NCI-H187 (cell line): ENCODE measurements at places on chromosomes 4 and X.

DNA sequence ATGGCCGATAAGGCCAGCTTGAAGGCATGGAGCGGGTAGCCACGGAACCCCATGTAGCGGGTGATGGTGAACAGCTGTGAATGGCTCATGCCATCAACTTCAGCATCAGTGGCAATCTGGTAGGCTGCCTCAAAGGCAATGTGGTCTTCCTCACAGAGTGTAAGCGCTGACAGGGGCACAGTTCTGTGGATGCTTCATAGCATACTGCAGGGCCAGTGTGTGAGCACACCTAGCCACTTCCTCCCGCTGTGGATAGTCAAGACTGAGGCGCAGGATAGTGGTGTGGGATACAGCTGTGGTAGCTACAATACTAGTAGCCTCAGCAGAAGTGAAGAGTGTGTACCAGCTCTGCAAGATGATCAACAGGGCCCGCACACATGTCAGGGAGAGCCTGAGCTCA lies 40.5 kb downstream of the C4orf33 start:
- DNase-seq, result no peak

DNA sequence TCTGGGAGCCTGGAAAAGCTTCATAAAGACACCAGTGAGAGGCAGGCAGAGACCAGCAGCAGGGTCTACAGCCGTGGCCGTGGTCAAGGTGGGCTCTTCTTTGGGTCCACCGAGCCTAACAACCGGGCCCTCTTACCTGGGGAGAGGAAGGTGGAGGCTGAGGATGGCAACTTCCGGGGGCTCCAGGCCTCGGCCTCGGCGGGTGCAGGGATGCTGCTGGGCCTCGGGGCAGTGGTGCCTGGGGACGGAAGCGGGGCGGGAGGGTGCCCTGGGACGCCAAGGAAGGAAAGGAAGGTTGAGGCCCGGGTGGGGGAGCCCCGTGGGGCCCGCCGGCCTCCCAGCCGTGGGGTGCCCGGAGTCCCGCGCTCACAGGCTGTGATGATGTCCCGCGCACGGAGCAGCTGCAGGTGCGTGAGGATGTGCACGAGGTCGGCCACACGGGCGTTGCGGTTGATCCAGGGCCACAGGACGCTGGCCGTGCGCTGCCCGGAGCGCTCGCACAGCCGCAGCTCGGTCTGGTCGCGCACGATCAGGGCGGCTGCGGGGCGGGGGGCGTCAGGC lies 561 bp downstream of the IRAK1 start:
- DNase-seq, result no peak

DNA sequence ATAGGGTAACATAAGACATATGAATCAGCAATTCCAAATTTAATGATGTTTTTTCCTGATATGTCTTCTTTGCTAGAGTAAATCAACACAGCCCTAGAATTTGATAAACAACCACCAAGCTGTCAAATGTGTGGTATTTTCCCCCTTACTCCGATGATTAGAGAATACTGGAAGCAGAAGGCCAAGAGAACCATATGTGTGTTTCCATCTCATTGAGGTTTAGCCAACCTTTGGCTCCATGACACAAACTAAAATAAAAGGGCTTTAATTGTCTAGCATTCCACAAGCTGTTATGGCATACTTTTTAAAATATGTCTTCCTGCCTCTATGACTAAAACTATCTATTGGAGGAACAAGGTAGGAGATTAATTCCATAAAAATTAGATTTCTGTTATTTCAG lies 1222.4 kb upstream of the AGA start:
- no peak for DNase-seq

DNA sequence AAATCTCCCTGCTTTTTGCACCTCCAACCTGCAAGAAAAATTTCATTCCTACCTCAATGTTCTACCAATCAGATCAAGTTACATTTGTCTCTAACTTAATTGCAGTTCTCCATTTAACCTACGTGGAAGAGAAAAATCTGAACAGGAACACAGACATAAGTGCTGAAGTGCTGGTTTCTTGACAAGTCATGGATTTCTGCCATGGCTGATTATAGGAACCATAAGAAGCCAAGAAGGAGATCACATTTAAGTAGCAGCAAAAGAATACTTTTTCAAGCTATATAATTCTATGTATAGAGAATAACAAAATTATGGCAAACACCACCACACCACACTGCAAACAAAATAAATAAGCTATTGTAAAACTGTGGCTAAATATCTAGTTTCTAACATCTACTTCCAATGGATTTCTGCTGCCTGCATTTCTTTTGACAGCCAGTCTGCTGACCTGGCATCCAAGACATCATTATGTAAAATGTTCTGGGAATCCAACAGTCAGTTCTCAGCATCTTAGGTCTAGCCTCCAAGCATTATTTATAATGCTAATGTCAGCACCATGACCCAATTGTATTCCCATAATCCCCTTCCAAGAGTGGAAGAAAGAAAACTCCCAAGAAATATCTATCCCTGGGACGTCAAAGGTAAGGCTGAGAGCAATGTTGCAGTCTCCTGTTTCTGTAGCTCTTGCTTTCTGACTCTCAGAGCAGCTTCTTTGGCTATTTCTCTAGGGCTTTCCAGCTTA lies 50.8 kb upstream of the GAB1 start:
- DNase-seq, result no peak
